ENCODE measurements at places on chromosomes 5 and 9.

DNA sequence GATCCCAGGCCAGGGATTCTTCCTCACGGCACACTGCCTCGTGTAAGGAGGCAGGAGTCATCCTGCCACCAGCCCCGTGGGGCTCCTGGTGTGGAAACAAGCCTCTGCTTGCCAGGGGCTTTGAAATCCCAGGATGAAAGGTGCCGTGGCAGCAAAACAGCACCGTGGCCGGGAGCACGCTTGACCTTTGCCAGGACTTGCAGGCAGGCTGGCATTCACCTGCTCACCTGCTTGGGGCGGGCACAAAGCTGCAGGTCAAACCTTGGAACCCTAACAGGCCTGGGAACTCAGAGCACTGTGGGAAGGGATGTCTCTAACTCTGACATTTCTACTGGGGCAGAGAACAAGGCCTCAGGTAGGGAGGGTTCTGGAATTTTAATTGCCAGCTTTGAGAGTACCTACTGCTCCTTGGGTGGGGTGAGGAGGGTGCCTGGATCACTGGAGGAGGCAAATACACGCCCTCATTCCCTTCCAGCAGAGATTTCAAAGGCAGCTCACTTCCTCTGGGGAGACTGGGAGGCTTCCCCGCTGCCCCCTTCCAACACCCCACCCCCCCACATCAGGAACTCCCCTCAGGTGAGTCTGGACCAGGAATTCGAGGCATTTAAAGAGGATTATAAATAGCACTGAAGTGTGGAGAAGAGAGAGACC lies 45.6 kb upstream of the STXBP1 start:
- DNase-seq, result no peak

- DNase-seq, result peak; percentile 77
Measured at GRCh38 chr5:179060116-179061008, at the start of gene ZNF354C. TSS of gene ZNF354C (plus strand) at chr5:179060373. CDS start at chr5:179062069, 1,696 bp downstream.

DNA sequence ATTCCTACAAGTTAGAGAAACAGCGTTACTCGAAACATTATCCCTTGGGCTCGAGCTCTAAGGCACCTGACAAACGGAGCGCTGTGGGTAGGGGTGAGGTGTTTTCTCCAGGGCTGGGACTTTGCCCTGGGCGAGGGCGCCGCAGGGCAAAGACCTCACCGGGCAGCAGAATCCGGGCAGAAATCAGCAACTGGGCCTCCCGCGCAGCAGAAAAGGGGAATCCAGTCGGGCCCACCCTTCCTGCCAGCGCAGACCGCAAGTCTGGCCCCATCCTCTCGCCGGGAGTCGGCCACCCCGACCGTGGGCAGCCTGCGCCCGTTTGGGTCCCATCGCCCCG lies 430 bp upstream of the MSH3 start:
- no peak for DNase-seq

DNA sequence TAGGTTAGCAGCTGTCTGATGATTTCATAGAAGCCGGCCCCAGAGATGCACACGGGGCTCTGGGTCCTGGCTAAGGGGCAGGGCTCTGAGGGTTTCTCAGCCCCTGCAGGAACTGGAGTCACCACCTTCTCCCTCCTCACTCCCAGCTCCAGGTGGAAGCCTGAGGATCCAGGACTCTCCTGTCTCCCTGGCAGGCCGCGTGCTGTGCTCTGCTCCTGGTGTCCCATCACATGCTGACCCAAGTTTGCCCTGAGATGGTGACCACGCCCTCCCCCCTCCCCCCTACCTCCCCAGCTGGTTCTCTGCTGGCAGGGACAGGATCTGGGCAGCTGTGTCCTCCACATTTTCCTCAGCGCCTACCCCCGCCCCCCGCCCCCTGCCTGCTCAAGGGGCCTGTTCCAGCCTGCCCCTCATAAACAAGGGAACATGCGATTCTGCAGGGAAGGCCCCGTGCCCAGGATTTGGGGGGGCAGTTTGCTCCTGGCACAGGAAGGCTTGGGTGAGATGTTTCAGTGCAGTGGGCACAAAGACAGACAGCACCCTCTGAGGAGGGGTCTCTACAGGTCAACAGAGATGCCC lies 87.4 kb downstream of the PSD2 start:
- DNase-seq, result no peak

DNA sequence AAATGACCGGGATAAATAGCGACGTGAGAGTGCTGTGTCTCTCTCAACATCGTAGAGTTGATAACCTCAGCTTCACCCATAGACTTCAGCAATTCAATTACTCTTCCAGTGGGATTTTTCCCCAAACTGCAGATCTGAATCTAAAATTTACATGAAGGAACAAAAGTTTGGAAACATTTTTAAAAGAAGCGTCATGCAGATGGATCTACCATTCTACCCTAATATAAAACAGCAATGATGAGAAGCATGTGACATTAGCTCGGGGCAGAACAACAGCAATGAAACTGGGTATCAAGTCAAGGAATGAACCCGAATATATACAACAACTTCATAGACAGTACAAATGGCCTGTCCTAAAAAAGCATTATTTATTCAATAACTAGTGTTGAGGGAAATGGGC lies 18.8 kb downstream of the GLT6D1 start:
- no peak for DNase-seq

GRCh38 chr5:179122411-179123108 lies 62.4 kb downstream of the ZNF354C start:
- DNase-seq, result no peak

DNA sequence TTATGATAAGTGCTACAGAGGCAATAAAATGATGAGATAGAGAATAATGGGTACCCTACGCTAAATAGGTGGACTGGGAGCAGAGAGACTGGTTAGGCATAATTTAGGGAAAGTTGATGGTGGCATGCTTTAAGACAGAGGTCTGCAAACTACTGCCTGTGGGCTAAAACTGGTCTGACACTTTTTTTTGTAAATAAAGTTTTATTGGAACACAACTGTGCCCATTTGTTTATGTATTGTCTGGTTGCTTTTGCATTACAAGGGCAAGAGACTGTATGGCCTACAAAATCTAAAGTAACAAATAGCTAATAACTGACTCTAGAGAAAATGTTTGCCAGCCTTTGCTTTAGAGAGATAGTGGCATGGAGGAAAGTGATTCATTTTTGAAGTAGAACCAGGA lies 2.5 kb downstream of the ERCC6L2 start:
- DNase-seq, result no peak

DNA sequence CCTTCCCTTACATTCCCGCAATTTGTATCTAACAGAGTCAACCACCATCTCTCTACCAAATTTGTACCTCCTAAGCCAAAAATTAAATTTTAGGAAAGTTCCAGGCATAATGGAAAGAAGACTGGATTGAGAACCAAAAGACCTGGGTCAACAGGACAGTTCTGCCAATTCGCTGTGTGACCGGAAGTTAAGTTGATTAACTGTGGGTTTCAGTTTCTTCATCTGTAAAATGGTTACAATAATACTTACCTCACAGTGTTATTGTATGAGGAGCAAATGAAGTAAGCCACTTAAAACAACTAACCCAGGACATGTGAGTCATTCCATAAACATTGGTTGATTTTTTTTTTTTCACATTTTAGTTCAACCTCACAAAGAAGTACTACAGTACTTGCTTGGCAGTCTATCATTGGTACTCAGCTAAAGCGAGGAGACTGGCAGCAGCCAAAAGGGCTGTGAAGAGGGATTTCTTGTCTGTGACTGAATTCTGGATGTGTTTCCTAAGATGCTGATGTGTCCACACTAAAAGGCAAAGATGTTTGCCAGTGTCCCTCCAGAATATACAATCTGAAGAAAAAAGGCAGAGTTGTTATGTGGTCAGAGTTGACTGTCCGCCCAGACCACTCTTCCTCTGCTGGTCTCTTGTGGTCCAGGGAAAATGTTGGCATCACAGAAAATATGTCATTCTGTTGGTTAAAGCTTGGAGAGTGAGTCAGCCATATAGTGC lies 198.6 kb downstream of the TLE1 start:
- DNase-seq, result no peak

- no peak for DNase-seq
Measured at GRCh38 chr9:129520082-129520481, 100.8 kb downstream of the C9orf50 start.

DNA sequence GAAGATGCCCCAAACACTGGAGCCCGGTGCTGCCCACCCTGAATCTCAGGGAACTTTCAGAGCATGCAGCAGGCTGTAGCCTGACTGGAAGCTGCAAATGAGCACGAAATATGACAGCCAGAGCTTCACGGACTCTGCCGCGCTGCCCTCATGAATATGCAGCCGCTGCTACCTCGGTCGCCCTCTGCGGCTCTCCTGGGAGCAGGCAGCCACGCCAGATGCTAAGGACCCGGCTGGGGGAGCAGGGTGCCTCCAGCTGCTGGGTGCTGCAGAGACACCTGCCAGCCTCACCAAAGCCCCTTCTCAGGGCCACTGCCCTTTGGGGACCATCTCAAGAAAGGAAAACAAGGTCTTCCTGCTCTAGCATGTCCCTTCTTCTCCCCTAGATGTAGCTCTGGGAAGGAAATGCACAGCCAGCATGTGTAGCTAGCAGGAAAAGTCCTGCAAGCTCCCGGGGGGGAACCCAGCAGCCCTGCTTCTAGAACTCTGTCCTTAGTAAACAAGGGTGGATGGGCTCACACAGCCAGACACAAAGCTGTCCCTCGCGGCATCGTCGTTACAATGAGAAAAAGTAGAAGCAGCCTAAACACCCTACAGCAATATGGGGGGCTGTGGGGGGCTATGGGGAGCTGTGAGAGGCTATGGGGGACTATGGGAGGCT lies 56.8 kb upstream of the OLFM1 start:
- DNase-seq, result no peak

DNA sequence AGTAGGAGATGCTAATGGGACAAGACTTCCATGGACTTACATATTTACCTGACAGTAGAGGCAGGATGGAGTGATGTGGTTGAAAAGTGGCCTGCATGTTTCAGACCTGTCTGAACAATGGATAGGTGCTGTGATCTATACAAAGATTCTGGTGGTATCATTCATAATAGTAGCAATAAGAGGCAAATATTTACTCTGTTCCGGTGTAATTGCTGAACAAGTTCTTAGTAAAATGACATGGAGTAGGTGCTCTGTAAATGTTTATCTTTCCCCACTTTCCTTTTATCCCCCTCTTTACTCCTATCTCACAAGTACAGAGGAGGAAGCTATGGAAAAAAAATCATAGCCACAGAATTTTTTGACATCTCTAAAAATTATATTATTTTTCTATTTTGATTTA lies 159.0 kb upstream of the SLC12A2 start:
- DNase-seq, result no peak

DNA sequence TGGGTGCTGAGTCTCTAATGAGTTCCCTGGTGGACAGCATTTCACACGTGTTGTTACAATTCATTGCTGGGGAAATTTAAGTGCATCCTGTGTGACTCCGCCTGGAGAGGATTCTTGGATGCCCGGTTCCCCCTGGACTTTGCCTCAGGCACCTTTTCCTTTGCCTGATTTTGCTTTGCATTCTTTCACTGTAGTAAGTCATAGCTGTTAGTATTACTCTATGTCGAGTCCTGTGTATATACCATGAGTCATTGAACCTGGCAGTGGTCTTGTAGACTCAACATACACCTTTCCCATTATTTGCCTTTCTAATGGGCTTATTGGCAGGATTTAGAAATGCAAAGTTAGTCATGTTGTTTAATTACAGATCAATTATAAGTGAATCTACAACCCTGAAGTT lies 81.9 kb upstream of the DHFR start:
- DNase-seq, result no peak

- no peak for DNase-seq
Measured at GRCh38 chr9:5652821-5653220, 23.9 kb downstream of the RIC1 start.

Data from effector memory CD4-positive, alpha-beta T cell (primary cell).